NCI-H524 (cell line): ENCODE measurements at places on chromosomes 5 and 9.

- DNase-seq = peak; percentile 18
Measured at GRCh38 chr5:72598401-72599064, 91.3 kb upstream of the ZNF366 start.

GRCh38 chr5:77483682-77484081 is 8.4 kb downstream of the WDR41 start:
- no peak for DNase-seq

- DNase-seq = peak; percentile 84
Measured at GRCh38 chr5:60226128-60226527, 332.6 kb upstream of the PDE4D start.

DNA sequence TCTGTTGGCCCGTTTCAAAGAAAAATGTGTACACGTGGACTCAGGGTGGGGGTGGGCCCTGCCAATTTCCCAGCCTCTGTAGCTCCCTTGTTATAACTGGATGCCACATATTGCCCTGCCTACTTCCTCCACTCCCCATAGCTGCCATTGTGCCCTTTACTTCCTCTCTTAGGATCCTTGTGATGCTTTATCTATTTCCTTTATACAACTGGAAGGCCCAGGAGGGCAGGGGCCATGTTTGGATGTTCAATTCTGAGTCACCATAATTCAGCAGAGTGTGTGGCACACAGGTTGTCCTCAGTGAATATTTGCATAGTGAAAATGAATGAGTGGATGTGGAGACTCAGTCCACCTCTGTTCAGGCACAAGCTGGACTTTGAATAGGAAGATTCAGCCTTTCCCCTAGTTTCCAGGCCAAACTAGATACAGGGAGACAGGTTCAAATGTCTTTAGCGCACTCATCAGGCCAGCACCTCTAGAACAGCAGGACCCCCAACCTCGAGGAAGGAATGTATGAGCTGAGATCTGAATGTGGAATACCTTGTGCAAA is 10.6 kb upstream of the FEM1C start:
- DNase-seq = no peak

DNA sequence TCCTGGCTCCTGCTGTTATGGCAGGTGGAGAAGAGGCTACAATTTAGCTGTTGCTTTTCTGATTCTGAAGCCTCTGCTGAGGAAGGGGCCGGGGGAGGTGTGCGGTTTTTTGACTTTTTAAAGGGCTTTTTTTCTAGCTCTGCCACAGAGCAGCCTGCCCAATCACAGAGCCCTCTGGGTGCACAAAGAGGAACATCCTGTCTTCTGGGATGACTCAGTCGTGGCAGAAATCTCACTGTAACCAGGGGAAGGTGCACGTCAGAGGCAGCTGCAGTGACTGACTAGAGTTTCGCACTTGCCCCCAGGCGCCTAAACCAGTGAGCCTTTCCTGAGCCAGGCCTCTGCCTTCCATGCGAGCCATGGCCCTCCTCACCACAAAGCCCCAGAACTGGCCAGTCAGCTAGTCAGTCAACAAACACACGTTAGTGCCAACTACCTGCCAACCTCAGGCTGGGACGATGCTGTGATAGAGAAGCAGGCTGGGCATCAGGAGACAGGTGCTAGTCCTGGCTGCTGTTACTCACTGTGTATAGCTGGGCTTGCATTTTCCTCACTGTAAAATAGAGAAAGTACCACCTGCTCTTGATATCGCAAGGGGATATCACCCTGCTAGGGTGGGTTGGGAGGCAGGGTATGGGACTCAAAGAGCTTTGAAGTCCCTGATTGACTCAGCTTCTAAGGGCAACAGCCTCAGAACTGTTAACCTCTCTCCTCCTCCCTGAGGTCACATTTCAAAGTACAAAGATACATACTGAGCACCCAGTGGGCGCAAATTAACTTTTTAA is 2.2 kb downstream of the AKNA start:
- no peak for DNase-seq

- DNase-seq = no peak
Measured at GRCh38 chr5:128477944-128478343, 60.1 kb downstream of the FBN2 start.

DNA sequence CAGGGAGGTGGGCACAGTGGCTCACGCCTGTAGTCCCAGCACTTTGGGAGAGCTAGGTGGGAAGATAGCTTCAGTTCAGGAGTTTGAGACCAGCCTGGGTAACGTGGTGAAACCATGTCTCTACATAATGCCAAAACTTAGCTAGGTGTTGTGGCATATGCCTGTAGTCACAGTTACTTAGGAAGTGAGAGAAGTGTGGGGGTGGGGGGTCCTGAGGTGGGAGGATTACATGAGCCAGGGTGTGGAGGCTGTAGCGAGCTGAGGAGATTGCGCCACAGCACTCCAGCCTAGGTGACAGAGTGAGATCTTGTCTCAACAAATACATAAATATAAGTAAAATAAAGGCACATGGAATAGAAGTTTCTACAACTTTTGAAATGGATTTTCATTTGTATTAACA is 23.1 kb downstream of the VCAN start:
- no peak for DNase-seq

DNA sequence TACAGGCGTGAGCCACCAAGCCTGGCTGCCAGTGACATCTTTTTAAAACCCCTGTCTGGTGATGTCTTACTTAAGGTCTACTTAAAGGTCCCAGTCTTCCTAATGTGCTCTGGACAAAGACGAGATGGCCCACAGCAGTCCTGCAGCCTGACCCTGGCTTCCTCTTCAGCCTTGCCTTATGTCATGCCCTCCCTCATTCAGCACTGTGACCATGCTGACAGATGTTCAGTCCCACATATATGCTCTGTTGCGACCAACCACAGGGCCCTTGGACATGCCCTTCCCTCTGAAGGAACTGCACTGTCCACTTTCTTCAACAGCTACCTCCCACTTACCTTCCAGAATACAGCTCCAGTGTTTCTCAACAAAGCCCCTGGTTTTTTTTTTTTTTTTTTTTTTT is 172.8 kb upstream of the PANK3 start:
- DNase-seq = no peak

DNA sequence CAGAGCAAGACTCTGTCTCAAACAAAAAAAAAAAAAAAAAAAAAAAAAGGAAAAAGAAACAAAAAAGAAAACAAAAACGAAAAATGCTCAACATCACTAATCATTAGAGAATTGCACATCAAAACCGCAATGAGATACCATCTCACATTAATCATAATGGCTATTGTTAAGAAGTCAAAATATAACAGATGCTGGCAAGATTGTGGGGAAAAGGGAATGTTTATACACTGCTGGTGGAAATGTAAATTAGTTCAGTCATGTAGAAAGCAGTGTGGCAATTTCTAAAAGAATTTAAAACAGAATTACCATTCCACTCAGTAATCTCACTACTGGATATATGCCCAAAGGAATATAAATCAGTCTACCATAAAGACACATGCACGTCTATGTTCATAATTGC is 50.4 kb upstream of the PRR16 start:
- no peak for DNase-seq
